ENCODE measurements at places on chromosomes 6 and 20. TPM values are rescaled to one million over a fixed set of nuclear protein-coding genes. Genes with fewer than 3 reads are reported as not detected.
A peak's percentile ranks its signal among the peaks of the same experiment; 100 is the strongest.

GRCh38 chr20:58550275-58551059 lies 35.3 kb upstream of the APCDD1L start:
- H3K27ac ChIP-seq, result no peak overlapping the region
- H3K27me3 ChIP-seq, result no peaks in the 10 kb centered on the region

DNA sequence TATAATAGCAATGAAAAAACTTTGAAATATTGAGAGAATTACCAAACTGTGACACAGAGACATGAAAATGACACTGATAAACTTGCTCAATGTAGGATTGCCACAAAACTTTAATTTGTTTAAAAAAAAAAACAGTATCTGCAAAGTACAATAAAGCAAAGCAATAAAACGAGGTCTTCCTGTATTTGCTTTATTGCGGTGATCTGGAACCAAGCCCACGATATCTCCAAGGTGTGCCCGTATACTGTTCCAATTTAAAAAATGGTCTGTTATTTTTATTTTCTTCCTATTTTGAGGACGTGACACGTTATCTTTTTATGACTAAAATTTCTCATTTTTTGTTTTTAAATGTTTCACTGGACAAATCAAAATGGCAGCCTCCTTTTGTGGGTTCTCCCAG lies 25.5 kb downstream of the EYA2 start:
- no peak overlapping the region for H3K27ac ChIP-seq
- H3K4me3 ChIP-seq, result no peak overlapping the region

DNA sequence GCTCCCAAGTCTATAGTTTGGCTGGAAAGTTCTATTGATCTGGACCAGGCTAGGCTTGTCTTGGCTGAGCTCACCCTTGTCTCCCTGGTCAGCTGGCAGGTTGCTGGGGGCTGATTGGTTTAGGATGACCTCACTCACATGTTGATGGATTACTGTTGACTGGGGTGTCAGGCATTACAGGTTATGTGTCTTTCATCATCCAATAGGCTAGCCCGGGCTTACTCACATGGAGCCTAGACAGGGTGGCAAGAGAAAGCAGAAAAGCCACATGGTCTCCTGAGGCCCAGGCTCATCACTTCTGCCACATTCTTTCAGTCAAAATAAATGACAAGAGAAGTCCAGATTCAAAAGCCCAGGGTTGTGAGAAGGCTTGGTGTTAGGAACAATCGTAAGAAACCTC lies 103.5 kb downstream of the BFSP1 start:
- no peak overlapping the region for H3K4me3 ChIP-seq
- no peak for DNase-seq
- H3K36me3 ChIP-seq, result no peaks in the 10 kb centered on the region

DNA sequence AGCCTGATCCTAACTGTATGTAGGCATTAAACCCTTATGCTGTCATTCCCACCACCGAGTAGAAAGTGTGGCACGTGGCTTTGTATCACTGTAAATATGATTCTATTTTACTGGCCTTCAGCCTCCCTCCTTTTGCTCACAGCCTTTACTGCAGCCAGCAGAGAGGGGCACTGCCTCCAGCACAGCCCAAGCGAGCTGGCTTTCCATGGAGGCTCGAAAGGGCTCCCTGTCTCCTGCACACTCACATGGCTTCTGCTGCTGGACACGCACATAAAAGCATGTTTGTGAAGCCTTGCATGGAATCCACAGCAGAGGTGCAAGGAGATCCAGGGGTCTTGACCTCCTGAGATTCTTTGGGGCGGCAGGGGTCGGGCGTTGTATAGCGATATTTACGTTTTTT lies 51.3 kb downstream of the RNASET2 start:
- H3K27me3 ChIP-seq, result no peaks in the 10 kb centered on the region
- no peak for DNase-seq
- no peaks in the 10 kb centered on the region for H3K4me1 ChIP-seq
- no peaks in the 10 kb centered on the region for H3K36me3 ChIP-seq
- no peak overlapping the region for H3K4me3 ChIP-seq

- no peaks in the 10 kb centered on the region for H3K4me1 ChIP-seq
- no peaks in the 10 kb centered on the region for H3K36me3 ChIP-seq
- no peak overlapping the region for H3K4me3 ChIP-seq
These were observed 575.2 kb upstream of the SYNCRIP start for GRCh38 chr6:86217906-86218305.

GRCh38 chr6:138500045-138500665 lies 861 bp upstream of the NHSL1 start:
- no peak overlapping the region for H3K4me3 ChIP-seq
- no peaks in the 10 kb centered on the region for H3K27me3 ChIP-seq

Gene INSM1
- total RNA-seq, result not detected

DNA sequence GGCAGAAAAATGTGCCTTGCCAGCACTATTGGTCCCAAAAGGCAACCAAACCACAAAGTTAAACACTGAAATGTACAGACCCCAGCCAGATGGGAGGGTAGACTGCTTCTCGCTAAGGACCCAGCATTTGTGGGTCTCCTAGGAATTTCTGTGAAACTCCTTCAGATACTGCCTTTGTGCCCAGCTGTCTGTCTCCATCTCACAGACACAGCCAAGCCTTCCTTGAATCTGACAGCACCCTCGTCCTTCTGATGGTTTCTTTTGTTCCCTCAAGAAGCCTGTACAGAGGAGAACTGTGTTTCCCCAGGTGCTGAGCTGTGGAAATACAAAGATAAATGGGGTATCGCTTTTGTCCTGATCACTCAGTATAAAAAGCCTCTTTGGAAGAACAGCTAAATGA lies 254.0 kb upstream of the TAB2 start:
- no peaks in the 10 kb centered on the region for H3K27me3 ChIP-seq
- DNase-seq, result no peak
- H3K36me3 ChIP-seq, result no peaks in the 10 kb centered on the region
- H3K4me1 ChIP-seq, result no peaks in the 10 kb centered on the region
- no peak overlapping the region for H3K4me3 ChIP-seq
- no peak overlapping the region for H3K27ac ChIP-seq

Gene SRMS
- total RNA-seq, result not detected

GRCh38 chr20:62449951-62450691 lies 22.8 kb upstream of the RBBP8NL start:
- no peak overlapping the region for H3K4me3 ChIP-seq
- no peaks in the 10 kb centered on the region for H3K36me3 ChIP-seq
- H3K27ac ChIP-seq, result no peak overlapping the region
- H3K27me3 ChIP-seq, result no peaks in the 10 kb centered on the region

- no peak for DNase-seq
- no peak overlapping the region for H3K4me3 ChIP-seq
- no peaks in the 10 kb centered on the region for H3K27me3 ChIP-seq
- H3K4me1 ChIP-seq, result no peaks in the 10 kb centered on the region
These were observed 3.2 kb upstream of the SLC17A9 start for GRCh38 chr20:62949153-62949821.

- no peak for DNase-seq
- H3K36me3 ChIP-seq, result no peaks in the 10 kb centered on the region
- H3K27ac ChIP-seq, result peak overlapping the region; percentile 68
- H3K27me3 ChIP-seq, result no peaks in the 10 kb centered on the region
These were observed 1.0 kb downstream of the LZTS3 start for GRCh38 chr20:3172126-3172932.

Gene SLCO4A1
- total RNA-seq, result 13.4 TPM

All from right atrium auricular region (tissue), 2 donors.